ENCODE measurements at places on chromosomes 7 and 10. TPM values are rescaled to one million over a fixed set of nuclear protein-coding genes. Genes with fewer than 3 reads are reported as not detected.

- no peak for DNase-seq
Observed at GRCh38 chr7:71132127-71132376, at the start of gene GALNT17. TSS of gene GALNT17 (plus strand) at chr7:71132144.

GRCh38 chr7:76191783-76192240 lies 9.9 kb upstream of the SRRM3 start:
- no peak for DNase-seq

- no peak for DNase-seq
Observed at GRCh38 chr7:34157137-34157536, 251.8 kb downstream of the BMPER start.

- no peak for DNase-seq
Observed at GRCh38 chr10:31036209-31036608, 4.5 kb upstream of the ZNF438 start.

INHBA gene
- total RNA-seq: not detected

LRRTM3 gene
- total RNA-seq: not detected

DNA sequence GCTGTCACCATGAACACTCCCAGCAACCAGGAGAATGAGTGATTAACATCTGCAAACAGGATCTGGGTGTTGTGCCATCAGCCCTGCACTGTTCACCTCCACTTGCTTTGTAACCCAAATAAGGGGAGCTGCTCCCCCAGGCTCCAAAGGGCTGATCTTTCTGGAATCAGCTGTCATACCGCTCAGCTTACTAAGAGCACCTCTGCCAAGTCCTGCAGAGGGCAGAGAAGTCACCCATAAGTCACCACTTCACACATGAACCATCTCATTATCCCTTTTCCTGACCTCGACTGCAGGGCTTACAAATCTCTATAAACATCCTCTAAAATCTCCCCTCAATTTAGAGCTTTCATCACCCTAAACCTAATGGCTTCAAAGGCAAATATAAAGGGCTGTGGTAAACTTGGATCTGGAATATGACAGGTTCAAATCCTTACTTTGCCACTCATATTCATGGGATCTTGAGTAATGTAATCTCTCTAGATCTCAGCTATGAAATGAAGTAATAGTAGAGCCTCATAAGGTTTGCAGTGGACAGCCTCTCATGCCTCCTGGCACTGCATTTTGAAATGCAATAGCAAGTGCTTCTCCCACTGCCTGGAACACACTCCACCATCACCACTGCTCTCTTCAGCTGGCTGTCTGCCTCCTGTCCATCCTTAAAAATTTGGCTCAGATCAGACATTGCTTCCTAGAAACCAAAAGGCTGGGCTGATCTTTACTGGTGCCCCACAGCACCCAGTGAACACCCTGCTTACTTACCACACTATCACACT lies 38.8 kb downstream of the ERLIN1 start:
- DNase-seq: no peak

DNA sequence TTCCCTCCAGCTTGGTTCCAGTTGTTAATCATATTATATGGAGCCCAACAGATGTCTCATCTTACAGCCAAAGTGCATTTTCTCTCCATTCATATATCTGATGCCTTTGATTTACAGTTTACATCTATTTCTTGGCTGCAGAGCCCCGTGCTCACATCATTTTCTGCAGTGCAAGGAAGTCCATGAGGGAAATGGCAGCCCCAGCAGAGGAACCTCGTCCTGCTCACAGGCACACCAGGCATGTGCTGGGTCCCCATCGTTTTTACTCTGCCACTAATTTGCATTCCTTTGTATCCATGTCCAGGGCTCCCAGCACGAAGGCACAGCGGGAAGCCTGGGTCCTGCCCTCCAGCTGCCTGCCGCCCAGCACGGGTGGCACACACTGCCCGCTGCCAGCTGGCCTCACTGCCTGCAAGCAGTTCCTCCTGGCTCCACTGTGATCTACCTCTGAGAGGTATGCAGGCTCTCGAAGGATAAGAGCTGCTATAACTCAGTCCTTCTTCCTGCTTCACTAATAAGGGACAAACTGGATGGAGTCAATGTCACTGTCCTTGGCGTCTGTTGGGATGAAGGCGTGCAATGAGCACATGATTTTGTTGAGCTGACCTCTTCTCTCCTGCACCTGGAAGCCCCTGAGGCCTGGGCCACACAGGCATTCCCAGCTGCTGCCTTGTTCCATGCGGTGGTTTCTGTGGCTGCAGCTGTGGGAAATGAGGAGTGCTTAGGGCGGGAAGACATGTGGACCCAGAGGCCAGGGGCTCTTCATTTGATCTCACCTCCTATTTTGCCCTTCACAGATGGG lies 583.6 kb upstream of the MGMT start:
- no peak for DNase-seq

LANCL2 gene
- total RNA-seq: 6.4 TPM

TMEM72 gene
- total RNA-seq: not detected

ANKRD30A gene
- not detected for total RNA-seq

GRCh38 chr10:26890956-26891355 lies 30.2 kb upstream of the ABI1 start:
- no peak for DNase-seq

RTKN2 gene
- 9.0 TPM for total RNA-seq

GRCh38 chr10:55627501-55628051 lies 733.5 kb downstream of the ZWINT start:
- no peak for DNase-seq

- DNase-seq: no peak
Observed at GRCh38 chr10:13390604-13391522, 42.8 kb upstream of the SEPHS1 start.

DNA sequence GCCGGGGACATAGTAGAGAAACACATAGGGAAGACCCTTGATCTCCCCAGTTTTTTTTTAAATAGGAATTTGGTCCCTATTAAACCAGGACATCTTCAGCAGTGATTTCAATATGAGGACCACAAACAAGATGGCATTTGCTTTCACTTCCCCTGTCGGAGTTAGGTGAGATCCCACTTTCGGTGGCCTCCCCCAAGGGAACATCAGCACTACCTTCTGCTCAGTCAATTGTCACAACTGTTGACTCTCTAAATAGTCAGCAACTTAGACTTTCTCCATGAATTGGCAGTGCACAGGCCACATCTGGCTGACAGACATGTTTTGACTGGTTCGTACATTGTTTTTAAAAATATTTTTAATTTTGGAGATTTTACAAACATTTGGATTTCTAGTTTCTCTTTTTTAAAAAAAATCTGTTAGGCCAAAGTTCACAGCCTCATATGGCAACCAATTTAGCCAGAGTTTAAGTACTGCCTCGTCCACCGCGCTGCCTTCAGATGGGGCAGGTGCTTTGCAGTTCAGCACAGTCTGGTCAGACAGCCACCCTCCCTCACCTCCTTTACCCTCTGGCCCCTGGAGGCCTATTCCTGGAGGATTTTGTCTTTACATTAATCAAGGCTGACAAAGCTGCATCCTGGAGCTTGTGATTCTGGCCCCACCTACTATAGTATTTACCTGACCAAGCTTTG lies 139.2 kb upstream of the PRR15 start:
- DNase-seq: no peak

GRCh38 chr10:74194545-74194944 lies 43.5 kb downstream of the ADK start:
- no peak for DNase-seq

DNA sequence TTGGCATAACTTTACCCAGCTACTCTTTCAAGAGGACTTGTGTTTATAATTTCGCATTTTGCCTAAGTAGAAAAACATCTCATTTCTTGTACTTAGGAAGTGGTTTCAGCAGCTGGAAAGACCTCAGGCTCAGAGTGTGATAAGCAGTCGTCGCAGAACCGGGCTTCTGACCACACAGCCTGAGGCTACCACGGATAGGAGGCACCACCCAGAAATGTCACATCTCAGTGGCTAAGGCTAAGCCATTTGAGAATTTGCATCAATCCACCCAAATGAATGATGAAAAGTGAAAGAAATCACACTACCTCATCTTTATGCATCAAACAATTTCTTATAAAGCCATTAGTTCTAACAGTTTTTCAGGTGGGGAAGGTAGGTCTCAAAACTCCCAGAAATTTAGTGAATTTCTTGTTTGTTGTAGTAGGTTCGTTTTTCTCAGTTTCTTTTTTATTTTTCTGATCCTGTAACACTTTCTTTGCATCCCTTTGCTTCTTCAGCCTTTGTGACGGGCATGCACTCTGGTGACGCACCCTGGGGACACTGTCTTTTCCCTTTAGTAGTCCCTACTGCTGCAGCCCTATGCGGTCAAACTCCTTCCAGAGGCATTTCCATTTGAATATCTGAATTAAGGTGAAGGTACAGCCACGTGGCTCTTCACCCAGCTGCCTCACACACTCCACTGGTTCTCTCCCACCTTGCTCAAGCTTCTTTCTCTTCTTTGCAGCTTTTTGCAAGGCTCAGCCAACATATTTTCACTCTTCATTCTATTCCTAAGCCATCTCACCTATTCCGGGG lies 68.5 kb downstream of the MAP3K8 start:
- no peak for DNase-seq

SFTPD gene
- not detected for total RNA-seq

CPXM2 gene
- total RNA-seq: not detected

SPAM1 gene
- not detected for total RNA-seq

GRCh38 chr7:100572949-100573675 lies 588 bp downstream of the SAP25 start:
- DNase-seq: no peak

- no peak for DNase-seq
Observed at GRCh38 chr10:71396711-71397295, at the start of gene CDH23. TSS of gene CDH23 (plus strand) at chr10:71396920. CDS start at chr10:71439832, 42,912 bp downstream.

DNA sequence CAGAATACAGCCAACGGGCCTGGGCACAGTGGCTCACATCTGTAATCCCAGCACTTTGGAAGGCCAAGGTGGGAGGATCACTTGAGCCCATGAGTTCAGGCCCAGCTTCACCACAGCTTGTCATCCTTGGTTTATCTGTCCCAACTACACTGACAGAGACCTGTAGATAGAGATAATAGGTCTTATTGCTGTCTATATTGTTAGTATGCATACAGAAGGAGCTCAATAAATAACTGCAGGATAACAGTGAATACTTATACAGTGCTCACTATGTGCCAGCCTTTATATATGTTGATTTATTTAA lies 1.3 kb downstream of the CNPY4 start:
- no peak for DNase-seq

GRCh38 chr7:153523320-153524015 lies 528.7 kb upstream of the DPP6 start:
- DNase-seq: no peak

DNA sequence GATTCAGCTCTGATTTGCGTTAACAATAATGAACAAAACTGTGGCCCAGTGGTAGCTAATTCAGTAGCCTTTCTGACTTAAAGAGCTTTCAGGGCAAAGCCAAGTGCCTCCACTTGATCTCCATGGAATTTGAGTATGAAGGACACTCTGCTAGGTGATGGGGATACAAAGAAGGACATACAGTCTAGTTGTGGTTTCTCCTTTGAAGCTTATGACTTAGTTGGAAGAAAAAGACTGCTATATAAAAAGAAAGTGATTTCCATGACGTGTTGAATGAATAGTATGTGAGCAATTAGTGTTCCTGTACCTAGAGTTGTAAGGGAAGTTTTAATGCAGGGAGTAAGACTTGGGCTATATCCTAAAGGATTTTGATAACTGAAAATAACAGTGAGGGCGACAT lies 8.3 kb downstream of the PDCD4 start:
- DNase-seq: no peak

TAC1 gene
- total RNA-seq: not detected

TDRD1 gene
- total RNA-seq: 0.12 TPM

- no peak for DNase-seq
Observed at GRCh38 chr10:117419921-117420320, 44.7 kb upstream of the PDZD8 start.

TSPAN15 gene
- 3.0 TPM for total RNA-seq

HOGA1 gene
- not detected for total RNA-seq

DNA sequence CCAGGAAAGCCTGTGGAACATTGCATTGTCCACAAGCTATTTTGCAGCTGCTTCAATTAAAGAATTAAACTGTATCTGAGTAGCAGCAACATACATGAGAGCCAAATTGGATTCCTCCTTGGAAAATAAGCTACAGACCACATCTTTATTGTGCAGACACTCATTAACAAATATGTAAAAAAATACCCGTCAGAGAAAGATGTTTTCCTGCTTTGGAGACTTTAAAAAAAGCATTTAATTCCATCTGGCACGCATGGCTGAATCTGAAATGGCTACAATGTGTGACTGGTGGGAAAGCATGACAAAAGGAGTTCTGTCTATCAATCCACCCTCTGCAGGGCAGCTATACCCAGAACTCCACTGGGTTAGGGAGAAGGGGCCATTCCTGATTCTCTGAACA lies 73.1 kb upstream of the HPS1 start:
- DNase-seq: no peak

FAS gene
- total RNA-seq: 20.5 TPM

MPLKIP gene
- total RNA-seq: 39.0 TPM

ADAM22 gene
- total RNA-seq: 4.3 TPM

BET1 gene
- total RNA-seq: 11.9 TPM

- peak; percentile 37 for DNase-seq
Observed at GRCh38 chr10:127906548-127907377, at the start of gene PTPRE. TSS of gene PTPRE (plus strand) at chr10:127907103. CDS start at chr10:128040882, 133,779 bp downstream.

SLC13A1 gene
- not detected for total RNA-seq

GRCh38 chr7:80403686-80404241 lies 108.1 kb downstream of the GNAT3 start:
- no peak for DNase-seq

GRCh38 chr10:126130271-126130710 lies 233.9 kb downstream of the FANK1 start:
- no peak for DNase-seq

DNA sequence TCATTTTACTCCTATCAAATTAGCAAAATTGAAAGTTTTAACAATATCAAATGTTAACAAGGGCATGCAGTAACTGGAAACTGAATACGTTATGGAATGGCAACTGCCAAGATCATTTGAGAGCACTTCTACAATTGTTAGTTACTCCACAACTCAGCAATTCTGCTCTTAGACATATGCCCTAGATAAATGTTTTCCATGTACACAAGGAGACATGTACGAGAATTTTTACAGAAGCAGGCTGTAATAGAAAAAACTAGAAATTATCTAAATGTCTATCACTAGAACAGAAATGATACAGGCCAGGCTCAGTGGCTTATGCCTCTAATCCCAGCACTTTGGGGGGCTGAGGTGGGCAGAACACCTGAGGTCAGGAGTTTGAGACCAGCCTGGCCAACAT lies 7.0 kb downstream of the PSAP start:
- no peak for DNase-seq

PON1 gene
- not detected for total RNA-seq

AQP1 gene
- total RNA-seq: 0.13 TPM

- no peak for DNase-seq
Observed at GRCh38 chr7:134179036-134180011, 52.2 kb downstream of the LRGUK start.

GRCh38 chr7:97026715-97027426 lies 2.2 kb upstream of the DLX5 start:
- no peak for DNase-seq

- DNase-seq: peak; percentile 7
Observed at GRCh38 chr10:129877773-129878371, 86.2 kb downstream of the EBF3 start.

DNA sequence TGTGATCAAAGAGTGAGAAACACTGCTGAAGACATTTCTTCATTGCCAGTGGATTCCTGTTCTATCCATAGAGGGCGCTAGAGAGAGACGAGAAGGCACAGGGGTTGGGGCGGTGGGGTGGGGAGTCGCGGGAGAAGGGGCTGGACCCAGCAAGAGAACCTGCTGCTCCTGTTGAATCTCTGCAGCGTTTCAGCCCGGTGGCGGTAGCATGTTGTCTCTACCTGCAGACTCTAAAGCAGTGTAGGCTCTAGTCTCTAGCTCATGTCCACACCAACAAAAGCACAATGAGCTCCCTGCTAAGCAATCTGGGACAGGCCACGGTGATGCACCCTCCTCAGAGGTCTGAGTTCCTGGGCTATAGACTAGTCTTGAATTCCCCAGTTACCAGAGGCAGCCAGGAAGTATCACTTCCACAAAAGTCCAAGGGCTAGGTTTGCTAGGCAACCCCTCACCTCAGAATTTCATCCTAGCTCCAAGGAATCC lies 167.7 kb downstream of the DGKB start:
- DNase-seq: no peak

All from T-cell (primary cell).